GM04503 (cell line): ENCODE measurements at places on chromosomes 6 and 20.
A peak's percentile ranks its signal among the peaks of the same experiment; 100 is the strongest.

DNA sequence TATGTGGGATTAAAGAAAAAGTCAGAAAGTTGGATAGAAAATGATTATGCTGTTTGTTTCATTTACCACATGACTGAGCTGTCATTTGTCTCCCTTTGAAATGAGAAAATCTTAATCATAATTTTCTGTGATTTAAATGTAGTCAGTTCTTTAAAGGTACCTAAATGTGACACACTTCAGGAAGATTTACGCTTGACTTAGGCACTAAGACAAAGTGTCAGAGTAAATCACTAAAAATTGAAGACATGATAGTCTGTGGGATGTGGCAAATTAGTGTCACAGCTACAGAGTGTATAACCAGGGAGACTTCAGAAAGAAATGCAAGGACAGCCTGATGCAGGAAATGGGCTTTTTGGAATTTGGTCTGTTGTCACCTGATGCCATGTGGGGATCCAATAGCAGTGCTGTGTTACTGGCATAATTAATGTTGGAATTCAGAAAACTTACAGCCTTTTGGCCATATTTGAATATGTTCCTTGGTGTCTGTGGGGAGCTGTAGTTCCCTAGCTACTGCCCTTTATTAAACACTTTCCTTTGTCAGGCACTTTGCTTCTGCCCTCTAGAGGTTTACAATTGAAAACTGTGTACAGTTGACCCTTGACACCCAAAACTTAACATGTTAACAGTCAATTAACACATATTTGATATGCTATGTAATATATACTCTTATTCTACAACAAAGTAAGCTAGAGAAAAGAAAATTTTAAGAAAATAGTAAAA is 493.8 kb downstream of the UTRN start:
- no peak for DNase-seq

DNA sequence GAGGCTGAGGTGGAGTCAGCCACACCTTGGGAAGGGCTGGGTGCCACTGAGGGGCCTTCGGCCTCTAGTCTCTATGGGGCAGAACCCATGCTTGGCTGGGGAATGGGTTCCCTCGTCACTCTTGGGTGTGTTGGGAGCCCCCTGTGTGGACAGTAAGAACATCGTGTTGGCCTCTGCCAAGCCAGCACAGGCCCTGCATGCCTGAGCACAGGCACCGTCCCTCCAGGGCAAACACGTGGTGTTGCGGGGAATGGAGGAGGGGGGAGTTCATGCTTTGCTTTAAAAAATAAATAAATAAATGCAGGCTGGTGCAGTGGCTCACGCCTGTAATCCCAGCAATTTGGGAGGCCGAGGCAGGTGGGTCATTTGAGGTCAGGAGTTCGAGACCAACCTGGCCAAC is 63.0 kb downstream of the EZR start:
- DNase-seq = no peak

DNA sequence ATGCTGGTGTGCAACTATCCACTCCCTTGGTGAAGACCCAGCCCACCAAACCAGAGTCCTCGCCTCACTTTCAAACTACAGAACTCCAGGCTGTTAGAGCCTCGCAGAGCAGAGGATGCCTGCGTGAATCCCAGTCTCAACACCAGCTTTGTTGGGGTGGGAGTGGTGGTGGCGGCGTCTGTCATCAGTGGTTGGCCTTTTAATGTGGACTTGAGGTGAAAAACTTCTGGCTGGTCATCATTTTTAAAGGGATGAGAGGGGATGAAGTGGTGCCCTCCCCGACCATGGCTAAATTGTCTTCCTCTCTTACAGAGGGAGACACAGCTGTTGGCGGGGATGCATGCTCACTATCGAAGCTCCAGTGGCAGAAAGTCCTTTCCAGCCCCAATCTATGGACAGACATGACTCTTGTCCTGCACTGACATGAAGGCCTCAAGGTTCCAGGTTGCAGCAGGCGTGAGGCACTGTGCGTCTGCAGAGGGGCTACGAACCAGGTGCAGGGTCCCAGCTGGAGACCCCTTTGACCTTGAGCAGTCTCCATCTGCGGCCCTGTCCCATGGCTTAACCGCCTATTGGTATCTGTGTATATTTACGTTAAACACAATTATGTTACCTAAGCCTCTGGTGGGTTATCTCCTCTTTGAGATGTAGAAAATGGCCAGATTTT is 54.9 kb downstream of the EZR start:
- no peak for DNase-seq

DNA sequence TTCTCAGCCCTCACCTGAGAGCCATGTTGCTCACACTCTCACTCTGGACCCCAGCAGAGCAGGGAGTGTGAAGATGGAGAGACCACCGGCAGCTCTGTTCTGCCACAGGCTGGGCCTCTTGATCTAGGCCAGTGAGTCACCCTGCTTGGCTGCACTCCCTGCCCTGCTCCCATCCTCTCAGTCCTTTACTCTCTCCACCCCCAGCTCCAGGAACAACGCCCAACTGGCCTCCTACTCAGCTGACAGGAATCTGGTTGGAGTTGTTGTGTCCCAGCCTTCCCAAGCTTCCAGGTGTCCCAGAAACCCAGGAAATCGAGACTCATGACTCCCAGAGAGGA is at the start of gene PSORS1C1:
Gene PSORS1C1, plus strand, starts transcription at position 260 of the 338 bp plus-strand sequence. CDS start 14,833 bp downstream, outside the sequence.
- peak; percentile 88 for DNase-seq

DNA sequence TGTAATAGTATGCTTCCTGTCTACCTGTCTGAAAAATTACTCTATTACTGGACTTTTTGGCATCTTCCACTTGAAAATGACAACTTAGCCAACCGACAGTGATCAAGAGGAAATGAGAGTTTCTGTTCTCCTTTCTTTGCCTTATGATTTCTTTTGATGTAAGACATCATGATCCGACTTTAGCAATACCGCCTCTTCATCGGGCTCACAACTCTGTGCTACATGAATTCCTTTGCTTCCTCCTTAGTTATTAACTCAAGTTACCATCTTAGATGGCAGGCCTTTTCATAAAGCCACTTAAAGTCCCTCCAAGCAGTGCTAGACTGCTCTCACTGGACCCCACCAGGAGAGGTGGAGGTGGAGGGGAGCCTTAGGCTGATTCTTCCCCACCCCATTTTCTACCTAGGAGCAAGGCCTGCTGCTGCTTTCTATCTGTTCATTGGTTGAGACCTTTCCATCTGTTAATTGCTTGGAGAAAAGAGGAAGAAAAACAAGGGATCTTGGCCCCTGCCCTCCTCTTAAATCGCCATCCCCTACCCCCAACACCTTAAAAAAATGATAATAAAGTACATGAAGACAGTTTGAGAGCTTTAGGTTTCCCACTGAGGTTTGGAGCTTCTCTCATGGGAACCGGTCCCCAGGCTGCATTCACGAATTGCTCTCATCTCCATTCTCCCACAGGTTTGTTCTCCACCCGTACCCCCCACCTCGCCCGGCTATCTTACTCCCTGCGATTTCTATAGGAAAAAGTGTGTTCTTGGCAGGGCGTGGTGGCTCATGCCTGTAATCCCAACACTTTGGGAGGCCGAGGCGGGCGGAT is 21.6 kb upstream of the MCM3 start:
- no peak for DNase-seq
